ENCODE measurements at places on chromosomes 6 and 20.

DNA sequence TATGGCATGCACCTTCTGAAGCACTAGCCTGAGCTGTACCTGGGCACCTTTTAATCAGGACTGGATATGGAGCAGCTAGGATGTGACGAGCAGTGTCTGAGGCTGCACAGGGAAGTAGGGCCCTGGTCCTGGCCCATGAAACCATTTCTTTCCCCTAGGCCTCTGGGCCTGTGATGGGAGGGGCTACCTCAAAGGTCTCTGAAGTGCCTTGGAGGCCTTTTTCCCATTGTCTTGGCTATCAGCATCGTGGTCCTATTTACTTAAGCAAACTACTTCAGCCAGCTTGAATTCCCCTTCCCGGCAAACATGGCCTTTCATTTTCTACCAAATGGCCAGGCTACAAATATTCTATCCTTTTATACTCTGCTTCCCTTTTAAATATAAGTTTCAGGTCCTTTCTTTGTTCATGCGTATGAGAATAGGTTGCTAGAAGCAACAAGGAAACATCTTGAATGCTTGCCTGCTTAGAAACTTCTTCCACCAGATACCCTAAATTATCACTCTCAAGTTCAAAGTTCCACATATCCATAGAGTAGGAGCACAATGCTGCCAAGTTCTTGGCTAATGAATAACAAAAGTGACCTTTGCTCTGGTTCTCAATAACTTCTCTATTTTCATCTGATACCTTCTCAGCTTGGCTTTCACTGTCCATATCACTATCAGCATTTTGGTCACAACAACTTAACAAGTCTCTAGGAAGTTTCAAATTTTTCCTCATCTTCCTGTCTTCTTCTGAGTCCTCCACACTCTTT lies 673.1 kb downstream of the HTR1B start:
- no peaks in the 10 kb centered on the region for H3K36me3 ChIP-seq
- H3K4me3 ChIP-seq = no peak overlapping the region
- H3K27me3 ChIP-seq = no peaks in the 10 kb centered on the region
- no peaks in the 10 kb centered on the region for H3K4me1 ChIP-seq
- no peak for DNase-seq
- no peak overlapping the region for H3K27ac ChIP-seq

- no peaks in the 10 kb centered on the region for H3K4me1 ChIP-seq
- H3K27ac ChIP-seq = no peak overlapping the region
- H3K4me3 ChIP-seq = no peak overlapping the region
- H3K27me3 ChIP-seq = no peaks in the 10 kb centered on the region
- H3K36me3 ChIP-seq = no peaks in the 10 kb centered on the region
These were observed 56.7 kb upstream of the PNRC1 start for GRCh38 chr6:89023591-89024441.

DNA sequence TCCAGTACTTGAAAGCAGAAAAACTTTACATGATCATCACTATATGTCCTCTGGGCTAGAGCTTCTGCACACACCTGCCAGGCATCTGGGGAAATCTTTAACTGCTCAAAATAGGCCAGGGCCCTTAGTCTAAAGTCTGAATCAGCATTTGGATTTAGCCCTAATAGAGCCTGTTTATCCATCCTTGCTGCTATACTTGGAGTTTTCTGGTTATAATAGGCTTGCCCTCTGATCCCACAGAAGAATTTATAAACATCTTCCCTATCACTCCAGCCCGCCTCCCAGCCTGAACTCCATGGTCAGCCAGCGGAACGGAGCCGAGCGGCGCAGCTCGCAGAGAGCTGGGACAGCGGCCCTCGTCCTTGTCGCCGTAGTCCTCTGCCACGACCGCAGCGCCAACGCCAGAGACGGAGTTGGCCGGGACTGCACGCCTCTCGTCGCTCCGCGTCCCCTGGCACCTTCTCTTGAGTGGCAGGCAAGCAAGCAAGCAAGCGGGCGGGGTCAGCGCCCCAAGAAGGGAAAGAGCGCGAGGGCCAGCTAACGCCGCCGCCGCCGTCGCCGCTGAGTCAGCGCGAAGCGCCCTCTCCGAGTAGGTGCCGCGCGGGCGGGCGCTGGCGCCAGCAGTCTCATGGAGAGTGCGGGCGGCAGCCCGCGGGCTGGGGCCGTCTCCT lies 25.4 kb upstream of the ASIP start:
- no peak overlapping the region for H3K27ac ChIP-seq
- no peak for DNase-seq
- H3K4me3 ChIP-seq = peak overlapping the region; percentile 5
- no peaks in the 10 kb centered on the region for H3K36me3 ChIP-seq

DNA sequence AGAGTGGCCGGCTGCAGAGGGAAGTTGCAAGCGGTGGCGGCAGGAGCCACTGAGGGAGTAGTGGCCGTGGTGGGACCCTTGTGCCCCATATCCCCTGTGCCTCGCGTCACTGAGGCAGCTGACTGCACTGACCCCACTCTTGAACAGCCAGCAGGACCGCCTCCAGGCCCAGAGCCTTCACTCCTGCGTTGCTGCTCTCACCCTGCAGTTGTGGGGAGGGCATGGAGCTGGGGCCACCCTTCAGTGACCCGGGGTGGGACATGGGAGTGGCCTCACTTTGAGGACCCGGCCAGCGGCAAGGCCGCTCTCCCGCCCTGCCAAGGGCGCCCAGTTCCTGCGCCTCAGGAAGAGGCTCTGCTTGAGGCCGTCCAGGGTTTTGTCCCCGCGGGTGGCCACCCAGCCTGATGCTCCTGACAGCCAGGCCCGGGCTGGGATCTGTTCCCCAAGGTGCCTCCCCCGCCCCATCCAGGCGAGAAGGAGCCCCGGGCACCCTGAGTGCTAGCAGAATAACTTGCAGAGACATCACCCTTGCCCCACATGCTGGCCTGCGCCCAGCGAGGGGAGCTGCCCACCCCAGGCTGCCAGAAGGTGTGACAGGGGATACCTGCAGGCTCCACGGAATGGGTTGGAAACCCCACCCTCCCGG lies 44.4 kb downstream of the HLA-DRA start:
- no peak for DNase-seq
- H3K4me3 ChIP-seq = no peak overlapping the region
- H3K36me3 ChIP-seq = no peaks in the 10 kb centered on the region
- H3K27ac ChIP-seq = no peak overlapping the region

DNA sequence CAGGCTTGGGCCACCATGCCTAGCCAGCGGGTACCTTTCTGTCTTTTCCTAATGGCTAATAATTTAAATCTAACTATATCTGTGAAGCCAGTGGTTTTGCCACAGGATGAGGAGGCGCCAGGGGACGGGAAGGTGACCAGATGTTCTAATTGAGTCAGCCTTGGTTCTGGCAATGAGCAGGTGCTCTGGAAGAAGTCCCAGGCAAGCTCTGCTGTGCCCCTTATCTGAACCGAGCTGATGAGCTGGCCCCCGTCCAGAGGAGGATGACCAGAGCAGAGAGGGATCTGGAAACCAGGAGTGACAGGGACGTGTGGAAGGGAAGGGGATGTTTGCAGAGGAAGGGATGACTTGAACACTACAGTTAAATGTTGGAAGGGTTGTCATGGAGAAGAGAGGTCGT lies 46.7 kb downstream of the SLC35D3 start:
- peaks cover 3% of the 10 kb centered on the region for H3K27me3 ChIP-seq
- H3K36me3 ChIP-seq = no peaks in the 10 kb centered on the region
- no peak overlapping the region for H3K4me3 ChIP-seq
- H3K27ac ChIP-seq = no peak overlapping the region
- H3K4me1 ChIP-seq = no peaks in the 10 kb centered on the region
- DNase-seq = no peak
